ENCODE measurements at places on chromosomes 2 and 18.

- no peak for DNase-seq
Observed at GRCh38 chr2:142843731-142844130, 33.7 kb upstream of the KYNU start.

GRCh38 chr2:56034258-56034657 lies 110.7 kb upstream of the EFEMP1 start:
- DNase-seq = no peak

GRCh38 chr2:175400975-175401374 lies 219.5 kb upstream of the ATP5MC3 start:
- no peak for DNase-seq

DNA sequence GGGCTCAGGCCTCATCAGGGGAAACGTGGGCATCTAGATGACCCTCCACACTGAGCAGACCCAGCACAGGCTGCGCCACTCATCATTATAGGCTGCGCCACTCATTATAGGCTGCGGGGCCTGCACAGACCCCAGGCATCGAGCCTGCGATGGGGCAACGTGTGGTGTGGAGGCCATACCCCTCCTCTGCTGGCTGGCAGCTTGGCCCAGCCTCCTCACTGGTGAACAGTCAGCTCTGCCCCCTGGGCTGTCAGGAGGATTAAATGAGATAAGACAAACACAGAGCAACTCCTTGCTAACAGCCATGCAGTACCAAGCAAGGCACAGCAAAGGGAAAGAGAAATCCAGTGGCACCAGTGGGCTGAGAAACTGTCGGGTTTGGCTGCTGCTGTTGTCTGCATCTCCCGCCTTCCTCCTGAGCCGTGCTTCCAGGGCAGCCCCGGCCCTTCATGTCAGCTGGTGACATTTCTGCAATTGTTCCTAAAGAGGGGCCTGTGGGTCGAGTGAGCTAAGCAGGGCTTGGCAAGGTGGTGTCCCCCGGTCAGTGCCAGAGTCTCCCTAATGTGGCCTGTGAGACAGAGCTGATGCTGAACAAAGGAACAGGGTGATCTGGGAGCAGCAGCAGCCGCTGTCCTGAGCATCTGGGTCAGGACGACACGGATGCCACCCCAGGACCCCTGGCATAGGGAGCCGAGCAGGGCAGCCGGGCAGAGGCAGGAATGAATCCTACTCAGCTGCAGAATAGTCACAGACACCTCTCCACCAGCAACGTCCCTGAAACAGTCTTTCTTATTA lies 48.7 kb downstream of the RRM2 start:
- DNase-seq = no peak

GRCh38 chr2:189203177-189203799 lies 23.7 kb upstream of the COL5A2 start:
- DNase-seq = no peak

- no peak for DNase-seq
Observed at GRCh38 chr2:193476171-193476800, 1281.6 kb upstream of the TMEFF2 start.

- no peak for DNase-seq
Observed at GRCh38 chr2:75892490-75892889, 181.8 kb upstream of the GCFC2 start.

GRCh38 chr2:237962432-237963084 lies 4.3 kb upstream of the UBE2F start:
- DNase-seq = no peak
